ENCODE measurements at places on chromosomes 2 and 18.

DNA sequence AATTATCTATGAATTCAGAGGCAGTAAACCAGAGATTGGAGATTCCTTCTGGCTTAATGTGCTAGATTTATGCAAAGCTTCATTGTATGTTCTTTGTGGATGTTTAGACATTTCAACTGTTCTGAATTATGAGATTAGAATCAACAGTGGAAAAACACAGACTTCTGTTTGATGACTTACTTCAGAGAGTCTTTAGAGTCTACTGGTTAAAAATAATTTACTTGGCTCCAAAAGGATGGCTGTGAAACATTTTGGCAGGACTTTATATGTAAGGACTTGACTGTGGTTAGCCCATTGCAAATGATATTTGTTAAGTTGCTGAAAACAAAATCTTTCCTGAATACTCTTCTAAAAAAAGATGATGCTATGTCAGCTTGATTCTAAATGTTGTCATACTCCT lies 25.5 kb upstream of the LRRC30 start:
- DNase-seq = no peak

- DNase-seq = no peak
Observed at GRCh38 chr2:205408696-205409095, 273.6 kb upstream of the NRP2 start.

DNA sequence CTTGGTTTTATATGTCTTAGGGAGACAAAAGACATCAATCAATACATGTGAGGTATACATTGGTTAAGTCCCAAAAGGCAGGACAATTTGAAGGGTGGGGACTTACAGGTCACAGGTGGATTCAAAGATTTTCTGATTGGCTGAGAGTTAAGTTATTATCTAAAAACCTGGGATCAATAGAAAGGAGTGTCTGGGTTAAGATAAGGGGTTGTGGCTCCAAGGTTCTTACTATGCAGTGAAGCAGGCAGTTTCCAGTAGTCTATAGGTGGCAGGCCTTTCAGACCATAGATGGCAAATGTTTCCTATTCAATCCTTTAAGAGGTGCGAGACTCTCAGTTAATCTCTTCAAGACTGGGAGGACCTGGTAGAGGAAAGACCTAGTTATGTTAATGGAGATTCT lies 42.1 kb upstream of the NEB start:
- no peak for DNase-seq

- DNase-seq = no peak
Observed at GRCh38 chr2:148530350-148530749, 114.2 kb upstream of the EPC2 start.

- DNase-seq = no peak
Observed at GRCh38 chr2:134193006-134193405, 60.9 kb upstream of the MGAT5 start.

- no peak for DNase-seq
Observed at GRCh38 chr2:98472132-98472650, 27.5 kb downstream of the INPP4A start.

GRCh38 chr2:62724886-62725711 lies 19.6 kb downstream of the EHBP1 start:
- DNase-seq = peak; percentile 4

GRCh38 chr2:104866883-104867812 lies 13.2 kb downstream of the POU3F3 start:
- no peak for DNase-seq

DNA sequence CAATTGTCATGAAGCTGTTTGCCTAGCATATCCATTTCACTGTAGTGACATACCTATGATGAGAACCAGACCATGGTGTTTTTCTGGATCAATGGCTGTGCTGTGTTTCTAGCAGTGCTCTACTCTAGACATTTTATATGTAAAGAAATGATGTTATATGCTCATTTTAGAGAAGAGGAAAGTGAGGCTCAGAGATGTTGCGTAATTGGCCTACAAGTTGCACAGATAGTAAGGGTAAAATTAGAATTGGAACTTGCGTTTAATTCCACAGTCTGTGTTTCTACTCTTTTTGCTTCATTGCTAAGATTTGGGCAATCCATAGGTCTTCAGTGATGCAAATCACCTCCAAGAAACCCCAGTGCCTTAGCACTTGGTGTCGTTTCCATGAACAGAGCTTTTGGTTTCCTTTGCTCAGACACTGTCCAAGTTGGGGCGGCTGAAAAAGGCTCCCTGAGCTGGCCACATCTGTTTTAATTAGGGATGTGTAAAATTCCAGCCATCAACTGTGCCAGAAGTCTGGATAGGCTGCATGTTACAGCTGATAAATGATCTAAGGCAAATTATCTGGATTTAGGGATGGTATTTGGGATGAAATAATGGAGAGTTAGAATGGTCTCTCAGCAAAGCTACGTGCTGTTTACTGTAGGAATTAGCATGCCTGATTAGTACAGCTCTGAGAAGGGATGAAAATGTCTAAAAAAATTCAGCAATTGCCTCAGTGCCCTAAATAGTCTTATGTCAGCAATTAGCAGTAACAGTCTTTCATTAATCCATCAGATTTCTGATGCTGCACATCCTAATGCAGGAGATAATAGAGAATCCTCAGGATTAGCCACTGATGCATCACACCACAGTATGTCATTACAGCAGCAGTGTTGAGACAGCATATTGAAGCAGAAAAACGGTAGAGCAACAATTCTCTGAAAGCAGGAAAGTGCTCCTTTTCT lies 65.3 kb downstream of the PTPRM start:
- DNase-seq = no peak

DNA sequence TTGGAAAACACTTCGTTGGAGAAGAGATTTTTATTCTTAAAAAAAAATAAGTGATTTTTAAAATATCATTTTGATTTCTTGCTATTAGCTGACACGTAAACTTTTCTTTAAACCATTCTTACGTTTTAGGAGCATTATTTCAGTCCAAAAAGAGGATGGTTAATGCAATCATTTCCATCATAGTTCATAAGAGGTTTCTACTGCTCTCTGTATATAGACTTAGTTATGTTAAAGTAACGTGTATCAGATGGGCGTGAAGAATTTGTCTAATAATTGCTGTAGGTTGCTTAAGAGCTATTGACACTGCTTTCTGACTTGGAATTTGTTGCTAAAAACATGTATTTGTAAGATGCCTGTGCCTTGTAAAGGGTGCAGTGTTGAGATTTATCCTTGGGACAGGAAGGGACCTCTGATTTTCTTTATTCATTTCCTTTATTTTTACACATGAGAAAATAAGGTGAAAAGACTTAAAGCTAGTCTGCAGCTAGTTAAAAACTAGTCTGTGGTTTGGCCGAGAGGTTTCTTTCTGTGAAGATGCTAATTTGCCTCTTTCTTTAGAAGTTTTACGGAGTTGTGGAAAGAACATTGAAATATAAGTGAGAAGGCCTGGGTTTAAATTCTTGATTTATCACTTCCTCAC lies 2.9 kb downstream of the ANKRD12 start:
- no peak for DNase-seq

- DNase-seq = no peak
Observed at GRCh38 chr18:48022021-48022420, 91.6 kb upstream of the SMAD2 start.

DNA sequence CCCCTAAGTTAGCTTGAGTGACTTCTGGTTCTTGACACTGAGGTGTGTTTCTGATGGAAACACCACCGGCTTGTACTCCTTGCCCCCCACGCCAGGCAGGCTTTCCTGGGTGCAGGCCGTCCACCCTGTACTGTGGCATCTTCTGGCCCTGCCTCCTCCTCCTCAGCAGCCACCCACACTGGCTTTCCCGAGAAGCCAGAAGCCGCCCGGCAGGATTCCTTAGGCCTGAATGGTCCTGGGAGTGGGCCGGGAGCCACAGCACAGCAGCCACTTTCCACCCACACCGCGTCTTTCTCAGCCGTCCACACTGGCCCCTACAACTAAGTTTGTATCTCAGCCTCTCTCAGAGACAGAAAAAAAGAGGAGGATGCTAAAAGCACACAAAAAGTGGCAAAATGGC lies 2.1 kb upstream of the HSBP1L1 start:
- no peak for DNase-seq

DNA sequence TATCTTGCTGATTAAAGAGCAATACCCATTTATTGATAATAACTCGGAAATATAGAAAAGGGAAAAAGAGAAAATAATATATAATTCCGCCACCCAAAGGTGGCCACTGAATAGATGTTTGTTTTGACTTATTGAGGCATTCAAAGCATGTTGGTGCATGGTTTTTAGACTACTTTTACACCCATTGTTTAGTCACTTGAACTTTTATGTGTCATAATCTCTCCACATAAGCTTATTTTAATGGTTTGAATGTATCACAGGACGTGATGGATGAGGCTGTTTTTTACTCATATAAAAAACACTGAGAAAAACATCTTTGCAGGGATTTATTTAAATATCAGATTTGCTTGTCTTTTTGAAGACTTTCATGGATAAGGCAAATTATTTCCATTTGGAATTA lies 120.4 kb downstream of the ACKR3 start:
- DNase-seq = no peak

DNA sequence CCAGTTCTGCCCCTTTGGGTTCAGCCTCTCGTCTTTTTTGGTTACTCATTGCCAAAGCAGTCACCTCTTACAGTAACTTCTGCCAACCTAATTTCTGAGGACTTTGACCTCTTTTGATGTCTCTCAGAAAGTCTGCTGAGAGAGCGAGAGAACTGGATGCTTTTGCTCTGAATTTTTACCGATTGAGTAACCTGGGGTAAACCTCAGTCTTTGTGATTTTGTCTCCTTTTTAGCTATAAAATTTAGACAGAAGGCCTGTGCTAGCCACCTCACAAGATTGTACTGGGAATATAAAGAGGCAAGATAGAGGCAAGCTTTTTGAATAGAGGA lies 34.8 kb upstream of the IL1R1 start:
- peak; percentile 38 for DNase-seq

DNA sequence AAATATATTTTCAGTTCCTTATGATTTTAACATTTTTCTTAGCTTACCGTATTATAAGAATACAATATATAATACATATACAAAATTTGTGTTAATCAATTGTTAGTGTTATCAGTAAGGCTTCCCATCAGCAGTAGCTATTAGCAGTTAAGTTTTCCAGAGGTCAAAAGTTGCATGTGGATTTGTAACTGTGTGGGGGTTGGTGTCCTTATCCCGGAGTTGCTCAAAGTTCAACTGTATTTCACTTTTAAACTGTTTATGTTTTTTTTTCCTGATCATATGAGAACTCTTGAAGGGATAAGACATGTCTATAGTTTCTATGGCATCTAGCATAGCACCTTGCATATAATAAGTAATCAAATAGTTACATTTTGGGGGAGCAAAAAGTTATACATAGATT lies 11.9 kb upstream of the MFSD6 start:
- DNase-seq = no peak

DNA sequence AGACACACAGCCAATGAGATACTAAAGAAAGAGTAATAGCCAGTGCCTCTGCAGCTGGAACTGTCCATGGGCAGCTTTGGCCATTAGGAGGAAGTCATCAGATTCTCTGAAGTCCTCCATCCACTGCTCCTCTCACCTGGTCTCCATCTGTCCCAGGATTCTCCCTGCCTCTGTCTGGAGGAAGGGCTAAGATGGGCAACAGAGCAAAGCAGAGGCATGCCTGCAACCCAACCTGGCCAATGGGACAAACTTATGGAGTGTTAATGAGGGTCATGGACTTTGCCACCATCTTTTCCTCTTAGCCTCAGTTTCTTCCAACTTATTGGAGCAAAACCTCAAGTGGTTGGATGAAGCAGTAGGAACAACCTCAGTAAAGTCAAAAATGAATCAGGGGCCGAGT lies 91.5 kb upstream of the SIX3 start:
- no peak for DNase-seq

DNA sequence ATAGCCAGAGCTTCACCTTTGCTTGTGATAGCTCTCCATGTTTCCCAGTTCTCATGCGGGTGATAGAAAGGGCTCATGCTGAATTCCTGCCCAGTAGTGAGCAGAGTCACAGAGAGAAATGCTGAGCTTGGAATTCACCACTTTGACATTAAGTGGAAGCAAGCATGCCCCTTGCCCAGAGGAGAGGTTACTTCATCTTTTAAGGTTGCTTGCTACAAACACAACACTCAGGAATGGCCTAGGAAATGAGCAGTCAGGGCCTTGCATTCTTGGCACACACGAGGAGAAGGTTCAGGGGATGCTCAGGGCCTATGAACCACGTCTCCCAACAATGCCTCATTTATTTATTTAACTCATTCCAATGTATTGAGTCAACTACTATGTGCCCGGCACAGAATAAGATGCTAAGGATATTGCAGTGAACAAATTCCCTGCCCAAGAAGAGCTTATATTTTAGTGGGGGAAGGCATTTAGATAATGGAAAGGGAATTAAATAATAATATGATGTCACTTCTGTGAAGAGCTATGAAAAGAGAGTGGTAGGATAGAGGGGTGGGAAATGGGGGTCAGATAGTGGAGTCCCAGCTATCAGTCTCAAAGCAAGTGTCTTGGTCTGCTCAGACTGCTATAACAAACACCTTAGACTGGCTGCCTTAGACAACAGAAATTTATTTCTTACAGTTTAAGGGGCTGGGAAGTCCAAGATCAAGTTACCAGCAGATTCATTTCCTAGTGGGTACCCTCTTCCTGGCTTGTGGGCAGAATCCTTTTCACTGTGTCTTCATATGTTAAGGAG lies 42.1 kb downstream of the DDX18 start:
- DNase-seq = no peak

- DNase-seq = no peak
Observed at GRCh38 chr2:132681766-132682165, 11.8 kb upstream of the LYPD1 start.

DNA sequence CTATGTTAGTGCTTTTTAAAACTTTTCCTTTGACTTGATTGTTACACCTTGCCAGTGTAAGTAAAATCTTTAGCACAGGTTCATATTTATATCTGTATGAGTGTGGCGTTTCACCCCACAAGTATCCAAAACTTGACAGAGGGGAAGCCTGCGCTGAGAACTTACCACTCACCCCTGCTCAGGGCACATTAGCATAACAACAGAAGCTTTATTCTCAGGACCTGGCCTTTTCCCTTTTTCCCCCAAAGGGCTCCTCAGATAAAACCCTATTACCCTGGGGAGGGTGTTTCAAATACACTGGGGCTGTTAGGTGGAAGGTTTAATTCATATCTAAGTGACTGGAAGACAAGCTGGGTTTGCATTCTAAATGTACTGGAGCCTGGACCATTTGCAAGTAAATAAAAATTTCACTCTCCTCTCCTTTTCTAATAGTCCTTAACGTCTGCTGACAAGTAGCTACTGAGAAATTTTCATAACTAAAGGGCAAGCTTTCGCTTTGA lies 276.6 kb downstream of the RNF152 start:
- DNase-seq = no peak

GRCh38 chr18:23523429-23524212 lies 20.3 kb downstream of the RMC1 start:
- no peak for DNase-seq
